ENCODE measurements at places on chromosomes 5 and 9.

GRCh38 chr9:79744521-79744920, 172.8 kb downstream of the TLE4 start:
- no peak for DNase-seq

DNA sequence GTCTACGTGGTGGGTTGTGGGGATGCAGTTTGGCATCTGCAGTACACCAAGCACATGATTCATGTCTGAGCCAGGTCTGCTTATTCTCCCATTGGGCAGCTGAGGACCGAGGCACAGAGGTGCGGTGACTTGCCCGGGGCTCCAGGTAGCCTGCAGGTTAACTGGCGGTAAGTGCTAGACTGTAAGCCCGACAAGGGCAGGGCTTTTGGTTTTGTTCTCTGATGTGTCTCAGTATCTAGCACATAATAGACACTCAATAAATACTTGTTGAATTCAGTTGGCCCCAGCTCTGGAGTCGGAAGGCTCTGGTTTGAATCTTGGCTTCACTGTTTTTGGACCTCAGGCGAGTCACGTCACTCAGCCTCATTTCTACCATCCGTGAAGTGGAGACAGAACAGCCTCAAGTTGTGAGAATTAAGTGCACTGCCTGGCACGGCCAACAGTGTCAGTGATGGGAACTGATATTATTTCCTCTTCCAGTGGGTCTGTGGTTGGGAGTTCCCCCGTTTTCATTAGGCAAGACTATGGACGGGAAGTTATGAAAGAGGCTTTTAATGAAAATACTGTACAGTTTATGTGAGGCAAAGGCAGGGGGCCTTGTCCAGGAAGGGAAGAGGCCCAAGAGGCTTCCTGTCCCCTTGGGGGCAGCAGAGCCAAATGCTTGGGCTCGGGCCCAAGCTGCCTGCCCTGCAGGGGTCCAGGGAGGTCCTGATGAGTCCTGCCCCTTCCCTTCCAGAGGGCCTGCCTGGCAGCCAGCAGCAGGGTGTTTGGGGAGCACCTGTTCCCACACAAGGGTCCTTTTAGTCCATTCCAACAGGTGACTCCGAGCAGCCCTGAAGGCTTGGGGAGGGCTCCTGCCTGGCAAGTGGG, 3.3 kb downstream of the PRELID1 start:
- DNase-seq: no peak

GRCh38 chr9:75120686-75121085, 32.4 kb downstream of the OSTF1 start:
- DNase-seq: no peak

- no peak for DNase-seq
These were observed 7.1 kb downstream of the MEGF9 start for GRCh38 chr9:120707170-120707569.

DNA sequence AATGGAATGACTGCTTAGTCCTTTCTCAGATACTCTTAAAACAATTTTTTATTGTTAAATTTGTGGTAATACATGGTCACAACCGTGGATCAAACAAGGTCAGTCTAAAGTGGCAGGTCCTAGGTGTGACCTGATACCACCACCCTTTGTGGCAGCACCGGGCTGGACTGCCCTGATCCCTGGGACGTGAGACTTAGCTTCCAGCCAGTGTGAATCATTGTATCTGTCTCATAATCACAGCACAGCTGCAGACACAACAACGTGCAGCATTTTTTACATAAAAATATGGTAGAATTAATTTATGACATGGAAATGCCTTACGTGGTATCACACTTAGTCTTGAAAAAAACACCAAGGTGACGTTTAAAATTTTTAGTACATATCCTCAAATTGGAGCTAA, 7.8 kb downstream of the TOR1B start:
- DNase-seq: no peak

- DNase-seq: no peak
These were observed 62.9 kb upstream of the IRX4 start for GRCh38 chr5:1945606-1946005.

- no peak for DNase-seq
These were observed 18.7 kb downstream of the XRCC4 start for GRCh38 chr5:83095957-83096539.

DNA sequence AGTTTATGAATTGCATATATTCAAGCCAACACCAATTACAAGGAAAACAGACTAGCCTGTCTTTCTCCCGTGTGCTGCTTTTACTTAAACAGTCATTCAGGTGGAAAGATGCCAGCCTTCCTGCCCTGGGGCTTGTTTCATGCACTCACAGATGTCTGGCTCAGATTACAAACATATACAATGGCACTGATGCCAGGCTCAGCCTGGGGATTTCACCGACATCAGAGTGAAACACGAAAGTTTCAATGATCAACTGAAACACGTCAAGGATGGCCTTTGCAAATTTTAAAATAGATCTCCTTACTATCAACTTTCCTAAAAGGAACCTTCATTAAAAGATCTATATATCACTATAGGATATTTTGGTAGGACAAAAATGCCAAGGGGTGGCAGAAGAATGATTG, 1576.5 kb downstream of the EFNA5 start:
- DNase-seq: no peak

DNA sequence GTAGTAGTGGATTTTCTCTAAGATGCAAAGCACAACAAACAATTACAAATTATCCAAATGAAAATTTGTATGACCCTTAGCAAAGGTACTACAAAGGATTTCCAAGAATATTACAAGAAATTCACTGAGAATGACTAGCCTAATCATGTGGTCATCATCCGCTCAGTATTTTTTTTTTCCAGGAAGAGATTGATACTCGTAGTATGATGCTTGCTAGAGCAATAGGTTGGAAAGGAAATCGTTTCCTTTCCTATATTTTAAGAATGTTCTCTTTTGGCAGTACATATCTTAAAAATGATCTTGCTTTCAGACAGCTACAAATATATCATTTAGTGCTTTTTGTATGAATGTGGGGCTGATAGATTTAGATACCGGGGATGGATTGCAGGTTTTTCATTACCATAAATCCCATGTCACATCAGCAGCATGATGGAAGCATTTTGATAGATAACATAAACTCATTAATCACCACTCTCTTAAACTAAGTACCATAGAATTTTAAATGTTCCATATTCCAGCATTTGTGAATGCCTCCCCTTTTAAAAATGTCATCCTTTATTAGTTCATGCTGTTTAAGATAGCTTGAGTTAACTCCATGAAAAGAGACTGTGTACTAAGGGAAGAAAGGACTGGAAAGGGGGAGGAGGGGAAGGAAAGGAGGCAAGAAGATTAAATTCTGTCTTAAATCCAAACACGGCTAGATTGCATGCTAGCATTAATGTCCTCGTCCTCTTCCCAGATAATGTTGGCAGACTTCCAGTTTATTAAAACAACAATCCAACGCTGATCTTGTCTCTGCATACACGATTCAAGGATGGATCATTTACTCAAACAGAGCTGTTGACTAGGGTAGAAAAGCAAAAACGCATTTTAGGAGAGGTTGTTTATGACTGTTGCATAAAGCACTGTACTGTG, 311.7 kb upstream of the ZNF608 start:
- no peak for DNase-seq

DNA sequence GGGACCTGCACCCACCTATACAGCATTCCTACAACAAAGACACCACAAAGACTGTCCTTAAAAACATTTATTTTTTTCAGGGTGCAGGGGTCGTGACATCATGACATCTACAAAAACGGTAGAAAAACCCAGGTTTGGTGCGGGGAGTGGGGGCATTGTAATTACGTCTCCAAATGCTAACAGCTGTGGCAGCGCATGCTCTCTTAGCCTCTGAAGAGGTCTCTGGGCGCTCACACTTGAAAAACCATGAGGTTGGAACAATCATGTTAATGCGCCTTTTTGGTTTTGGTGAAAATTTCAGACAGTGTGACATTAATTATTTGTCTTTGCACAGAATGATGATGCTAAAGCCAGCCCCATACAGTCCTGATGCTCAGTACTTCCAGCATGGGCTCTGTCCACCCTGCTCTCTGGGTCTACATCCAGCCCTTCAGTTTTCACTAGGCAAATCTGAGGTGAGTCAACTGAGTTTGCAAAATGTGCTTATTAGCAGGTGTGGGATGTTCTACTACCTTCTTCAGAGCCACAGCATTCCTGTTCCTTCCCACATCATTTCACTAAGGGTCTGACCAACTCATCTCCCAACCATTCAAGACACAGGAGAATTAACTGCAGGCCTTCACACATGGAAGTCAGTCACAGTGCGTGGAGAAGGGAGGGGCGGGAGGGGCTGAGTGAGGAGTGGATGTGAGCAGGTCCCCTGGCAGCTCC, 14.1 kb downstream of the ALDH1B1 start:
- no peak for DNase-seq

DNA sequence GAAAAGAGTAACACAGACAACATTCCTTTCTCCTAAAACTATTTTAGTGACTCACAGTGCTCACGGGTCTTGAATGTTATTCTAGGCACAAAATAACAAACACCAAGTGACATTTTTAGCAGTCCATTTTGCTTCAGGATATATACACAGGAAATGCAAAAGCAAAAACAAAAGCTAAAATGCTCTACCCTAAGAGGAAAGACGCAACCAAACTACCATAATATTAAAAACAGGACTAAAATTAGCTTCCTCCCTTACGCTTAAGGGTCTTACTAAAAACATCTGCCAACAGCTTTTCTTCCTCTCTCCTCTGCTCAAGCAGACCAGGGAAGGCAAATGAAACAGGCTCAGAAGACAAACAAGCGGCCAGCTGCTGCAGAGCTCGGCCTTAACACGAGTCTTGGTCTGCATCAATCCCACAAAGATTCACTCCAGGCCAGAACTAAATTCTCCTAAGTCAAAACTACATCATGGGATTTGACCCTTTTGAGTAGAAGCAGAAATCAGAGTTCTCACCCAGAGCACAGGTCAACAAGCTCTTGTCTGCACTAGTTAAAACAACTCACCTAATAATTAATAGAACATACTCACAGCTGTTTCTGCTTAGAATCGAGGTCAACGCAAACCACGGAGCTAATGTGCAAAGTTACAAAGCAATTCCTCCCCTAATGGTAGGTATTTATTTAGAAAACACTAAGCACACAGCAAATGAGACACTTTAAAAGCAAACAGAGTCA, 62.3 kb downstream of the RAPGEF1 start:
- no peak for DNase-seq

- no peak for DNase-seq
These were observed 3.1 kb downstream of the LHX3 start for GRCh38 chr9:136201609-136202453.

DNA sequence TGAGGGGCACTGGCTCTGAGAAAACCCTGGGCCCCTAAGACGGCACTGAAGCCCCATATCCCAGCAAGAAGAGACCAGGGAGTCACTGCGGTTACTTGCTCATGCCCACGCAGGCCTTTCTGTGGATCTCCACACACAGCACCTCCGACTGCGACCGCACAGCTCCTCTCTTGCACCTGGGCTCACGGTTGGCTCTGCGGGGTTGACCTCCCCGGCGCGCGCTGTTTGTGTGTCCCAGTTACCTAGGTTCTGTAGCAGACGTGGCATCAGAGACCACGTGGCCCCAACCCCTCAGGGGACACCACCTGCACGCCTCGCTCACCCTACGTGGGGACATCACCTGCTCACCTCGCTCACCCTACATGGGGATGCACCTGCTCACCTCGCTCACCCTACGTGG, 12.7 kb downstream of the LPCAT1 start:
- no peak for DNase-seq

- no peak for DNase-seq
These were observed 73.2 kb upstream of the EPB41L4A start for GRCh38 chr5:112492291-112492690.

DNA sequence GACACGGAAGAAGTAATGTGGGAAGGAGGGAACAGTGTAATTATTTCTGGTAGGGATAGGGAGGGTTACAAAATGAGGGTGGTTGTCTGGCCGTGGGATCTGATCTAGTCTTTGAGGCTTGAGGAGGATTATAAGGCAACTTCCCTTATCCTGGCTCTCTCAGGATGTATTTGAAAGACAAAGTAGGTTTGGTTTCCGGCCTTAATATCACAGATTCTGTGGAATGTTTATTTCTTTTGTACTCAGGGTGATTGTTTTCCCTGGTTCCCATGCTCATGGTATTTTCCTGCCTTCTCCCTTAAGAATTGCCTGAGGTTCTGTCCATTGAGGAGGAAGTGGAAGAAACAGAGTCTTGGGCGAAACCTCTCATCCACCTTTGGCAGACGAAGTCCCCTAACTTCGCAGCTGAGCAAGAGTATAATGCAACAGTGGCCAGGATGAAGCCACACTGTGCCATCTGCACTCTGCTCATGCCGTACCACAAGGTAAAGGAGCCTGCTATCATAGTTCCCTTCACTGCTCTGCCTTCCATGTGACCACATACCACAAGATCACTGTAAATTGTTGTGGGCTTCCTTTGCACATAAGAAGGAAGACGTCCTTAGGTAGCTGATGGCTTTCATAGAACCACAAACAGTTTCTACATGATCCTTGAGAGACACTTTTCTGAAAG, 253.8 kb downstream of the KDM4C start:
- DNase-seq: no peak

DNA sequence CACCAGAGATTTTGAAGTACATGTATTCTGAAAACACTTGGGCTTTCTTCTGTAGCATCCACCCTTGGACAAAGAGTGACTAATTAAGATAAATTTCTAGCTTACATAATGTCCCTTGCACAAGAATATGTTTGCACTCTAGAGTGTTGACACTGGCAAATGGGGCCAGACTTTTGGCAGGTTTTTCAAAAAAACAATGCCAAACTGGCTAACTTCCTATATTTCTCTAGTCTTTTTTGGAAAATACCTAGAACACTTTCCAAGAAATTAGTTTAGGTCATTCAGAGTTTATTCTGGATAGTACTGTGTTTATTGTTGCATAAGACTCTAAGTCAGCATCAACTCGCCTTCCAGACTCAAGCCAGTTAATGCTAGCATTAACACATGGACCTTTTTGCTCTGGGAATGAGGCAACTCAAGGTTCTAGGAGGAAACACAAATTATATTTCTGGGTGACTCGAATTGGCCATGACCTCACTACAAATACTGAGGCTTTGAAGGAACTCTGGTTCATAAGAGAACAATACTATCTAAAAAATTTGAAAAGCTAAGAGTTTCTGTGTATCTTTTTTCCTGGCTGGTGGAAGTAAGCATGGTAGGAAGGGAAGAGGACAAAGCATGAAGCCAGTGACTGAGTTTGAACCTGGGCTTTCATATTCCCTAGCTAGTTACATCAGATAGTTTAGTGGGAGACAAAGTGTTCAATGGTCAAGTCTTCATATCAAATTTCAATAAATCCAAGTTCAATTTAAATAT, 101.6 kb downstream of the NREP start:
- DNase-seq: no peak

Data from stimulated activated CD8-positive, alpha-beta memory T cell treated with anti-CD3 and anti-CD28 coated beads, Interleukin-15, amount 100 ng/mL, for 1 hour (primary cell).